T follicular helper cell (primary cell): ENCODE measurements at places on chromosomes 3 and 15.

- DNase-seq = no peak
Measured at GRCh38 chr3:82927309-82928253, 1166.1 kb upstream of the GBE1 start.

GRCh38 chr3:177337541-177338331 lies 140.5 kb upstream of the TBL1XR1 start:
- no peak for DNase-seq

GRCh38 chr3:46314517-46314916 lies 39.4 kb upstream of the CCR2 start:
- no peak for DNase-seq

GRCh38 chr3:177615015-177615414 lies 417.7 kb upstream of the TBL1XR1 start:
- DNase-seq = no peak

GRCh38 chr3:3782457-3782856 lies 16.8 kb upstream of the LRRN1 start:
- DNase-seq = no peak
